ENCODE measurements at places on chromosomes 2 and 18. TPM values are rescaled to one million over a fixed set of nuclear protein-coding genes. Genes with fewer than 3 reads are reported as not detected.

COLEC12 gene
- total RNA-seq: 75.1 TPM

ALK gene
- 1.3 TPM for total RNA-seq

DSEL gene
- 20.7 TPM for total RNA-seq

EVX2 gene
- 0.16 TPM for total RNA-seq

PPP1R1C gene
- total RNA-seq: 3.7 TPM

YES1 gene
- 101 TPM for total RNA-seq

ALPP gene
- not detected for total RNA-seq

SERTAD2 gene
- 17.5 TPM for total RNA-seq

All from subcutaneous adipose tissue (tissue), 4 donors.